ENCODE measurements at places on chromosomes 13 and 19.

DNA sequence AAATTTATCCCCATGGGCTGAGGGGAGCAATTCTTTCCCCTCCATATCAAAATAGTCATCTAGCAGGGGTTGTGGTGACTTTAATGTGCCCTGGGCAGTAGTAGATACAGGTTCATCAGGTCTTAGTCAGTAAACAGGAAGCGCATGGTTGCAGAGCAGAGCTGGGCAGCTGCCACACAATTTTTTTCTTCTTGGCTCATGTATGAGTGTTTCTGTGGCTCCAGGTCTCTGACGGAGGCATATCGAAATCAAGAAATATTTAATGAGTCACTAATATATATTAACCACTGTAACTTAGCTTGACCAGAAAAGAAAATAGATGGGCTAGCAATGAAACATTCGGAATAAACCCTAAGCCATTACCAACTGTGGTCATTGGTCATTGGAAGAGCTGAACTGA, 68.4 kb upstream of the UBL3 start:
- DNase-seq: no peak

DNA sequence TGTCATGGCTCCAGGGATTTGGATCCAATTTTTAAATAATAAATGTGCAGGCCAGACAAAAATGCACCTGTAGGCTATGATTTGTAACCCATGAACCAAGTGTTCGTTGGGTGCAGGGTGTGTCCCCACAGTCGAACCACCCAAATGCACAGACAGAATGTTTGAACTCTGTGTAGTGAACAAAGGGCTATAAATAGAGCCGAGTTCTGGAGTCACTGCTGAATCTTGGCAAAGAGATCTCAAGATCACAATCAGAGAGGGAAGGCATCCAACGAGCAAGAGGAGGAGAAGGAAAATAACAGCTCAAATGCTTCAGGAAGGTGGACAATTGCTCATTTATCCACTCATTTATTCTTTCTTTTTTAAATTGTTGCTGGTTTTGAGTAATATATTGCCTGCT, 547.9 kb downstream of the FGF9 start:
- no peak for DNase-seq

- no peak for DNase-seq
Observed at GRCh38 chr13:37216331-37216730, 110.9 kb upstream of the CSNK1A1L start.

GRCh38 chr19:49973987-49974386, 13.0 kb upstream of the SIGLEC11 start:
- DNase-seq: no peak

DNA sequence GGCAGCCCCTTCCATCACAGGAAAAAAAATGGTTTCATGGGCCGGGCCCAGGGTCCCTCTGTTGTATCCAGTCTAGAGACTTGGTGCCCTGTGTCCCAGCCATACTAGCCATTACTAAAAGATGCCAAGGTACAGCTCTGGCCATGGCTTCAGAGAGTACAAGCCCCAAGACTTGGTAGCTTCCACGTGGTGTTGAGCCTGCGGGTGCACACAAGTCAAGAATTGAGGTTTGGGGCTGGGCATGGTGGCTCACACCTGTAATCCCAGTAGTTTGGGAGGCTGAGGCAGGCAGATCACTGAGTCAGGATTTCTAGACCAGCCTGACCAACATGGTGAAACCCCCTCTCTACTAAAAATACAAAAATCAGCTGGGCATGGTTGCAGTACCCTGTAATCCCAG, 214.3 kb downstream of the LIG4 start:
- no peak for DNase-seq

DNA sequence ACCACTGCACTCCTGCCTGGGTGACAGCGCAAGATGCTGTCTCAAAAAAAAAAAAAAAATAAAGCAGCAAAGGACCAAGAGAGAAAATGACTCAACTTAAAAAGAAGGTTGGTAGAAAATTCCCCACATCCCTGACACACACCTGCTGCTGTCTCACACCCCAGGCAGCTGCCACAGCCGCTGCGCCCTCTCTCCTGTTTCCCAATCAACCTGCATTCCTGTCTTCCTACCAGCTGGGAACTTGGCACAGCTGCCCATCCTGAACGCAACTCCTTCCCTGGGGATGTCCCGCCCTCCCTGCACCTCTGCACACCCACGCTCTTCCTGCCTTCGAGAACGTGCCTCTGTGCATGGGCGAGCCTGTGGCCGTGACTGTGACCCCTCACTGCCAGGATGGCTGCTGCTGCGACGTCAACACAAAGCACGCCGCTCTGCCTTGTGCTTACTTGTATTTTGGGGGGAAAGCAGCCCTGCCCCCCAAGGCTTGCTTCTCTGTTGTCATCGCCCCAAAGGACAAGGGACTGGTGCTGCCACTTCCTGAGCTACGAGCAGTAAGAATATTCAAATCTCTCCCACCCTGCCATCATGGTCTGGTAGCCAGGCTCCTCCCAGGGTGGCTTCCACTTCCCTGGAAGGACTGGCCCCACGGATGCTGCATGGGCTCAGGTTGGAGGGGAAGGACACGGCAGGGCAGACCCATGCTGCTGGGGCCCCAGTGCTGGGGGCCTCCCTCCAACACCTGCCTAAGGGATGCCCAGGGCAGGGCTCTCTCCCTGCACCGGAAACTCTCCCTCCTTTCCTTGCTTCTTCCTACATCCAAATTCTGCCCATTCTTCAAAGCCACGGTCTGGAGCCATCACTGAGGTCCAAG, 20.7 kb downstream of the SH3GL1 start:
- DNase-seq: no peak

DNA sequence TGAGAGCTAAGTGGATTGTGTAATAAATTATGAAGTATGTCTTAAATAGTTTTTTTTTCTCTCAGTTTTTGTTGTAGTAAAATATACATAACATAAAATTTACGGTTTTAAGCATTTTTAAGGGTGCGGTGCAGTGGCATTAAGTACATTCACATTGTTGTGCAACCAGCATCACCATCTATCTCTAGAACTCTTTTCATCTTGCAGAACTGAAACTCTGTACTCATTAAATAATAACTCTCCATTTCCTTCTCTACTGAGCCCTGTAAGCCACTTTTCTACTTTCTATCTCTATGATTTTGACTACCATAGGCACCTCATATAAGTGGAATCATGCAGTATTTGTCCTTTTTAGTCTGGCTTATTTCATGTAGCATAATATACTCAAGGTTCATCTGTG, 87.1 kb downstream of the GJA3 start:
- no peak for DNase-seq

- DNase-seq: no peak
Observed at GRCh38 chr19:6556480-6557195, 25.8 kb downstream of the TNFSF9 start.

DNA sequence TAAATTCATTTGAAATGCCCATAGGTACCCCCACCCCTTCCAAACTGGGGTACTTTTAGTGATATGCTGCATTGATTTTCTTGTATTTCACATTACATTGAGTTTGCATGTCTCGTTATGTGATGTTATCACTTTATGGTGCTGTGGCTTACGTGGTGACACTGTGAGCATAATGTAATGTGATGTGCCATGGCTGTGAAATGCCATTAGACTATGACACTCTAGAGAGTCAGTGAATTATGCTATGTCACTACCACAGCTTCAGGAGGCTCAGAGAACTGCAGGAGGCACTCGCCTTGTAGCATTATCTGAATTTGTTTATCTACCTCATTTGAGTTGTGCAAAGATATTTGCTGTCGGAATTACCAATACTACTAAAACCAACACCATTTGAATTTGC, 590.1 kb upstream of the SLC10A2 start:
- no peak for DNase-seq

- no peak for DNase-seq
Observed at GRCh38 chr19:48627201-48627864, 8.0 kb downstream of the SPHK2 start.

DNA sequence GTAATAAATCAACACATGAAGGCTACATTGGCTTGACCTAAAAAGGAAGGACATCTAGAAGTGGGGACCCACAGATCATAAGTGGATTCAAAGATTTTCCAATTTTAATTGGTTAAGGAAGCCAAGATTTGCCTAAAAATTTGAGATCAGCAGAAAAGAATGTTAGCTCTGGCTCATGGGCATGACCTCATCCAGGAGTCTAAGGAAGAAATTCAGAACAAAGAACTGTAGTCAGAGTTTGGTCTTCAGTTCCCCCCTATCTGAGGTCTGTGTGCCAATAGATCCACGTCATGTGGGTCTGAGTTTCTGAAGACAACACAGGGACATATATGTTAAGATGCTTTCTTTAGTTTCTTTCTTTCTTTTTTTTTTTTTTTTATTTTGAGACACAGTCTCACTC, 648.8 kb upstream of the SPRY2 start:
- DNase-seq: no peak

DNA sequence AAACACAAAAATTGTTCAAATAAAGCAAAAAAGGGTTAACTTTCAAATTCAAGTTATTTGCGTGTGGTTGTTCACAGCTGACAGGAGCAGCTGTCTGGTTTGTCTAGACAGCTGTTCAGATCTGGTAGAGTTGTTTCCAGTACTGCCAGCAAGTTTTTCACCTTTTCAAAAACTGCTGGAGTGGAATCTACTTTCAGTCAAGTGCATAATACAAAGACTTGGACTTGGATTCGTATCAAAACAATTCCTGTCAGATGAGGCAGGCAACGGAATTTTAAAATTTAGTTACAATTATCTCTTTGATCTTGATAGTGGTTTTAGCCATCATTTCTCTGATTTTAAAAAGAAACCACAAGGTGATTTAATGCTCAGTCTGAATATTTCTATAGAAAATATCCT, 51.7 kb upstream of the EEF1AKMT1 start:
- peak; percentile 41 for DNase-seq

GRCh38 chr19:51733742-51734522, 10.1 kb upstream of the HAS1 start:
- DNase-seq: no peak

DNA sequence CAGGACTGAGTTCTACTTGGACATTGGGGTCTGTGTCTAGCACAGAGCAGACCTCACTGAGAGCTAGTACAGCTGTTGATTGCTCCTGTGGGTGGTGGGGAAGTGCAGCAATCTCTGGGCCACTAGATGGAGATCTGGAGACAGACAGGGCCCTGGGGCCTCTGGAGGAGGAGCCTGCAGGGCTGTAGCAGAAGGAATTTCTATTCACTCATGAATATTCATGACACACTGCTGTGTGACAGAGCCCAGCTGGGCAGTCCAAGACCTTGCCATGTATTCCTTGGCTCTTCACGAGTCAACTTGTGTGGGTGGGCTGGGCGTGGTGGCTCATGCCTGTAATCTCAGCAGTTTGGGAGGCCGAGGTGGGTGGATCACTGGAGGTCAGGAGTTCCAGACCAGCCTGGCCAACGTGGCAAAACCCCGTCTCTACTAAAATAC, 37.5 kb downstream of the SUGP2 start:
- peak; percentile 83 for DNase-seq

GRCh38 chr13:77893066-77893465, 25.6 kb downstream of the EDNRB start:
- no peak for DNase-seq

DNA sequence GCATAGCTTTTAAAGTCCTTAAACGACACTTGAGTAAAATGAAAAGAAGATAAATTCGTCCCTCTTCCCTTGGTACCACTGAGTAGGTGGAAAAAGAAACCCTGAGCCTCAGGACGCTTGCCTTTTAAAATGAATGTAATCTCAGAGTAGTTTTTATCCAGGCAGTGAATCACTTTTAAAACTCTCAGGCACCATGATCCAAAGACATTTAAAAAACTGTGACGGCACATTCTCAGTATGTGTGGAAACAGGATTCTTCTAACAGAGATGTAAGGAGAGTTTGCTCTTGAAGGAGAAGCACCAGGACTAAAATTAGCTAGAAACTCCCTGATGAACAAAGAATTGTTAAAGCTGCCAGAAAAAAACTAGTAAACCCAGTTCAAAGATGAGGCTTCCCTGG, 105.7 kb upstream of the SLC15A1 start:
- DNase-seq: no peak

GRCh38 chr13:114155926-114156883, 22.9 kb upstream of the CFAP97D2 start:
- DNase-seq: peak; percentile 38

DNA sequence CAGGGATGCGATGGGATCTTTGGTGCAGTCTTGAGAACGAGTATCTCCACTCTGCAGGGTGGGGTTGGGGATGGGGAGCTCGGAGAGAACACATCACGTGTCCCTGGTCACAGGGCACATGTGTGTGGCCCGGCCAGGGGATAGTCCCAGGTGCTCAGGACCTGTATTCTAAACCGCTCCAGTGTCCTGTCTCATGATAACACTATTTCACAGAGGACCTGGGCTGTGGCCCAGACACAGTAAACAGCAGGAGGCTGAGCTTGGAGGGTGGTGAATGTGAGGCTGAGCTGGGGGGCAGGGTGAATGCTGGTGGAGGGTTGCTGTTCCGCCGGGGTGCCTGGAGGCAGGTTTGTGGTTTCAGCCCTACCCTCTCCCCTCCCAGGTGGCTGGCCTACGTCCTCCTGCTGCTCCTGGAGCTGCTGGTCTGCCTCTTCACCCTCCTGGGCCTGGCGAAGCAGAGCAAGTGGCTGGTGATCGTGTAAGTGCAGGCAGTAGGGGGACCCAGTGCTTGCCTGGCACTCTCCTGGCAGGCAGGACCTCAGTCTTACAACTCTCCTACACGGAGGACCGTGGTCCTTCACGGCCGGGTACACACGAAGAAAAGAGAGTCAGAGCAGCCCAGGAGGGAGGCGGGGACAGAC, 11.1 kb downstream of the TTYH1 start:
- DNase-seq: no peak
